ENCODE measurements at places on chromosomes 6 and 20.

DNA sequence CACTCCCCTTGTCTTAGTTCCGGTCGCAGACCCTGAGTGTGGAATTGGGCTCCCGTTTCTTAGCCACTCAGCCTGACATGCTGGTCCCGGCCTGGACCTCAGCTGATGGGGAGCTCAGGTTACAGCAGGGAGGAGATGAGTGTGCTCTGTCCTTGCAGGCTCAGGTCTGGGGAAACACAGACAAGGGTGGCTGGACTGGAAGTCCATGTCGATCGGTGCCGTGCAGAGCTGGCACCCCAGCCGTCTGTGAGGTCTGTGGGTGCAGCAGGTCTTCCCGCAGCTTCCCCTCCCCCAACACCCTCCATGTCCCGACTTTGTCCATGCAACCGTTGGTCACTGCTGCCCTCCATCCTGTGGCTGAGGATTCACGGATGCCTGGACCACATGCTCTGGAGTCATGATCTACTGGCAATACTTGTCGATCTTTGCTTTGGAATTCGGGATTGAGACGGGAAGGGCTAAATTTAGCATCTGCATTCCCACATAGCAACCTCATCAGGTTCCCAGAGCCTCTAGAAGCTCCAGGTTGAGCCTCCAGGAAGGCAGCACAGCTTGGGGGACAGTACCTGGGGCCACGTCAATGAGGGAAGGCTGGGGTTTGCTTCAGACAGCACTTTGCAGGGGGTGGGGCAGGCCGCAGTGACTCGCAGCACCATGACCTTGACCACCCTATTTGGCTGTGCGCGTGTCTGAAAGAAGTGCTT lies 118.8 kb downstream of the PSMB1 start:
- DNase-seq, result no peak

DNA sequence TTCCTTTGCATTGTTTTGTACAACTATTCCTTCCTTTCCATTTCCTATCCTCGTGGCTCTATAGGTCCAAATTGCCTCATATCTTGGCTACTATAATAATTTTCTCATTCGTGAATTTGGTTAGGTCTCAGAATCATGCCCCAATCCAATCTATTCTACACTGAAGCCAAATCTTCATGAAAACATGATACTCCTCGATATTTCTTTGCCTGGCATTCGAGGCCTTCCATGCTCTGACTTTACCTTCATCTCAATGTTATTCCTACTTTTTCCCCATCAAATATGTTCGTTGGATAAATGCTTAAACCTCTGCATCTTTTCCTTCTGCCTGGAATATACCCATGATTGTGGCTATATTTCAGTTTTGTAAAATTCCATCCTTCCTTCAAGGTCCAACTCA lies 30.4 kb downstream of the TCF21 start:
- DNase-seq, result no peak

- DNase-seq, result no peak
These were observed 245.8 kb upstream of the JAG1 start for GRCh38 chr20:10919396-10920140.

- DNase-seq, result no peak
These were observed 866.1 kb upstream of the ADGRB3 start for GRCh38 chr6:67768972-67769371.

- no peak for DNase-seq
These were observed 135.4 kb upstream of the ECI2 start for GRCh38 chr6:4270776-4271175.

GRCh38 chr6:101770116-101770515 lies 376.6 kb downstream of the GRIK2 start:
- no peak for DNase-seq

DNA sequence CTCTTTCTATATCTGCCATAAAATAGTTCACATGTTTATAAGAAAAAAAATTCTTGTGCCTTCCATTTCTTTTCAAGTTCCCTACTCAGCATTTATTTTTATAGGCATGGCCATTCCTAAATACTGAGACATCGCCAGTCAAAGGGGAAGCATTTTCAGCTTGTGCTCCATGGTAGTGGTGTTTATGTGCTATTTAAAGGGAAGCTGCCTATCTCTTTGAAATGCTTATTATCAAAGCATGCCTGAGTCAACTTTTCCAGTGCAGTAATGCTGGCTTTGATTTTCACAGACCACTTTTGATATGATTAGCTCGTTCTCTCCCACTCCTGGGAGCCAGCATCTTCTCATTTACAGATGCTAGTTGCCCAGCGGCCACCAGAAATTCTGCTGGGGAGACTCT lies 124.1 kb upstream of the RIN2 start:
- no peak for DNase-seq

DNA sequence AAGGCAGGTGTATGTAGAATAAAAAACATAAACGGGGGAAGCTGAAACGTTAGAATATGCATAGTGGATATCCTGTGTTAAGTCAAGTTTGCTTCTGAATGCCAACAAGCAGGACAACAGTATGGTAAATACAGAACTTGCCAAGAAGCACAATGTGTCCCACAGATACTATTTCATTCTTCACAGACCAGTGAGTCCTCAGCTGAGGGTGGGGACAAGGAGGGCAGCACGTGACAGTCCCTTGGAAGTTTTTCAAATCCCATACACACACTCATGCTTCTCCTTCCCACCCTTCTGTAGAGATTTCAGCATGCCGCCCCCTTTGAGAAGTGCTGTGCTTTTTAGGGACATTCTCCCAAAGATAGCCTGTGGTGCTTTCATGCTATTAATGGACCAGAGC lies 268.5 kb upstream of the ECI2 start:
- no peak for DNase-seq

DNA sequence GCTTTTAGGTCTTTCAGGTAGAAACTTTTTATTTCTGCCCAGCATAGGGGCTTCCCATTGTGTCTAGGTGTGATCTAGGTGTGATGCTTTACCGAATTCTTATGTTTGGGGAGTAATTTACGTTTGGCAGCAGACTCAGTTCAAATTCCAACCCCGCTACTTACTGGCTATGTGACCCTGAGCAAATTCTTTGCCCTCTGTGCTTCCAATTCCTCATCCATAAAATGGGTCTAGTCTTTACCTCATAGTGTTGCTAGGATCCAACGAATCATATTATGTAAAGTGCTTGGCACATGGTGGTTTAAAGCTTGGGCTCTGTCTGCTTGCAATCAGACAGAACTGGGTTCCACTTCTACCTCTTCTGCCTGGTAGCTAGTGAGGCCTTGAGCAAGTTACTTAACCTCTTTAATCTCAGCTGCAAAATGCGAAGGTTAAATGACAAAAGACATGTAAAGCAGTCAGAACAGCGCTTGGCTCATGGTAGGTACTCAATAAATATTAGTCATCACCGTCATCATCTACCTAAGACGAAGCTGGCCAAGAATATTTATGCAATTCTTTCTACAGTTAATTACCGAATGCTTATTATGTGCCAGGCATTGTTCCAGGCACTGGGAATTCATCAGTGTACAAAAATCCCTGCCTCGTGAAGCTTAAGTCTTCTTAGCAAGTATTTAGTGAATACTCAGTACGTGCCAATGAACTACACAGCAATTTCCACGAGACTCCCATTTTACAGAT lies 1.0 kb downstream of the NSFL1C start:
- DNase-seq, result no peak

GRCh38 chr6:9503111-9503761 lies 911.6 kb downstream of the TFAP2A start:
- no peak for DNase-seq

DNA sequence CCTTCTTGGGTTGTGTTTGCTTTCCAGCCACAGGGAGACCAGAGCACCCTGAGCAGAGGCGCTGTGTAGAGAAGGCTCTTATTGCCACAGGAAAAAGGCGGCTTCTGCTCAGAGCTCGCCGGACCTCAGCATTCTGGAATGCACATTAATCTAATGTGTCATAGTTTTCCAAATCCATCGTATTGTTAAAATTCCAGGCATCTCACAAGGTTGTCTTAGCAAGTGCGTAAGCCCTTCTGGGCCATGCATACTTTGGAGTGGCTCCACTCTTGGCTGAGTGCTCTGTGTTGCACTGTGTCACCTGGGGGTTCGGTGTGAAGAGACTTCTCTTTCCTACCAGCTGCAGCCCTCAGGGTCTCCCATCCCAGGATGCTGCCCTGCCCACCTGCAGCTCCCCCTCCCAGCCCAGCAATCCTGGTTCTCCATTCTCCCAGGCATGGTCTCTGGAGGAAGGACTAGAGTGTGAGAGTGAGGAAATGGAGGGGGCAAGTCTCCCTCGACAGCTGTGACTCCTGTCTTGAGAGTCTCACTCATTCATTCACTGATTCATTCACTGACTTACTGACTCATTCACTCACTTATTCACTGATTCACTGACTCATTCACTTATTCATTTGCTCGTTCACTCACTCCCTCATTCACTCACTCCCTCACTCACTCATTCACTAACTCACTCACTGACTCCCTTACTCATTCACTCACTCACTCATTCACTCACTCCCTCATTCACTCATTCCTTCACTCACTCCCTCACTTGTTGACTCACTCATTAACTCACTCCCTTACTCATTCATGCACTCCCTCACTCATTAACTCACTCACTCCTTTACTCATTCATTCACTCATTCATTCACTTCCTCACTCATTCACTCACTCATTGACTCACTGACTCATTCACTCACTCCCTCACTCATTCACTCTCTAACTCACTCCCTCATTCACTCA lies 83.7 kb upstream of the MPC1 start:
- no peak for DNase-seq

GRCh38 chr6:36912586-36912985 lies 26.8 kb downstream of the C6orf89 start:
- DNase-seq, result no peak

GRCh38 chr6:25057111-25057905 lies 121.5 kb upstream of the RIPOR2 start:
- DNase-seq, result no peak

GRCh38 chr20:23146181-23146580 lies 60.1 kb upstream of the CD93 start:
- no peak for DNase-seq

DNA sequence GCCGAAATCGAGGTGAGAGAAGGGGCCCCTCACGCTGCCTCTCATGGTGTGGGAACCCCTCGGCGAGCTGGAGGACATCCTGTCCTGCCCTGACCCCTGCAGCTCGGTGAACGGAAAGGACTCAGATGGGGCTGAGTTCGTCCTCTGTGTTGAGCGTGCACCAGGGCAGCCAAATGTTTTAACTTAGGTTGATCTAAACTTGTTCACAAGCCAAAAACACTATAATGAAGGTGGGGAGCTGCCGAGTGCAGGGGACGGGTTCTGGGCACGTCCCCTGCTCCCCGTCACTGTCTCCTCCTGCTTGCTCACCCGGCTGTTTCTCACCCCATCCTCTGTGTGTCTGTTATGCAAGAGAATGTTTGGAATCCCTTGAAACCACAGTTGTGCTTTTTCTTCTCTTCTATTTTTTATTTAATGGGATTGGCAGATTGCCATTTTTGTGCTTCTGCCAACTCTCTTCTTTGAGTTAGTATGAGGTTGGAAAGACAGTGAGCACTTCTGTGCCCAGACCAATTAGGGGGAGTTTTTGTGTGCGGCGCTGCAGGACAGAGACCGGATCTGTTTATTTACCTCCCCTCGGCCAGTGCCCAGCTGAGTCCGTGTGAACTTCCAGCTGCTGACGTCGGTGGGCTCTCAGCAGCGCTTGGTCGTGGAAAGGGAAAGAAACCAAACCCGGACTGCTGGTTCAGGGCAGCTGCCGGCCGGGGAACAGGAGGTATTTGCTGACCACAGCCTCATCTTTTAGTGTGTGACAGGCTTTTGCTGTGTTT lies 158.1 kb downstream of the DTNBP1 start:
- no peak for DNase-seq

DNA sequence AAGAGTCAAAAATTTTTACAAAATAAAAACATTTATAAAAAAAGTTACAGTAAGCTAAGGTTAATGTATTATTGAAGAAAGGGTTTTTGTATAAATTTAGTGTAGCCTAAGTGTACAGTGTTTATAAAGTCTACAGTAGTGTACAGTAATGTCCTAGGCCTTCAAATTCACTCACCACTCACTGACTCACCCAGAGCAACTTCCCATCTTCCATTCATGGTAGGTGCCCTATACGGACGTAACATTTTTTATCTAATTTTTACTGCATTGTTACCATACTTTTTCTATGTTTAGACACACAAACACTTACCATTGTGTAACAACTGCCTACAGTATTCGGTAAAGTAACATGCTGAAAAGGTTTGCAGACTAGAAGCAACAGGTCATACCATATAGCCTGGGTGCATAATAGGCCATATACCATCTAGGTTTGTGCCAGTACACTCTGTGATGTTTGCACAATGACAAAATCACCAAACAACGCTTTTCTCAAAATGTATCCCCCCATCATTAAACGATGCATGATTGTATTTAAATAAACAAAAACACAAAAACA lies 6.0 kb downstream of the MTFR2 start:
- DNase-seq, result no peak

- no peak for DNase-seq
These were observed 2.5 kb downstream of the DEFB132 start for GRCh38 chr20:259981-260380.

DNA sequence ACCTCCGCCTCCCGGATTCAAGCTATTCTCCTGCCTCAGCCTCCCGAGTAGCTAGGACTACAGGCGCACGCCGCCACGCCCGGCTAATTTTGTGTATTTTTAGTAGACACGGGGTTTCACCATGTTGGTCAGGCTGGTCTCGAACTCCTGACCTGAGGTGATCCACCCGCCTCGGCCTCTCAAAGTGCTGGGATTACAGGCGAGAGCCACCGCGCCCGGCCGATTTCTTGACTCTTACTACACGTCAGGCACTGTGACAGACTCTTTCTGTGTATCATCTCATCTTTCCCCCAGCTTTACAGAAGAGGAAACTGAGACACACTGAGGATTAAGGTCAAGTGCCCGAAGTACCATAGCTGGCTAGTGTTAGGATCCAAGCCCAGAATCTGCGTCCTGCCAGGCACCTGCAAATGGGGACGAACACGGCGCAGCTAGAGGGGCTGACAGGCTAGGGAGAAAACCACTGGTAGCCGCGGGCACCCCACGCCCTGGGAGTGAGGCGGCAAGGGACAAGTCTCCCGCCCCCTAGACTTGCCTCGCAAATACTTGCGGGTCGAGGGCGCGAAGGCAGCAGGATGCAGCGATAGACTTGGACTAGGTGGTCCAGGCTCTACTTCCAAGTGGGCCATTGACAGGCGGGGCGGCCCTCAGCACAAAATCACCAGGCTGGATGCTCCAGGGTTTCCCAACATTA lies 1.1 kb upstream of the TAF8 start:
- DNase-seq, result no peak

GRCh38 chr6:28816909-28817807 lies 106.6 kb downstream of the TRIM27 start:
- DNase-seq, result no peak

DNA sequence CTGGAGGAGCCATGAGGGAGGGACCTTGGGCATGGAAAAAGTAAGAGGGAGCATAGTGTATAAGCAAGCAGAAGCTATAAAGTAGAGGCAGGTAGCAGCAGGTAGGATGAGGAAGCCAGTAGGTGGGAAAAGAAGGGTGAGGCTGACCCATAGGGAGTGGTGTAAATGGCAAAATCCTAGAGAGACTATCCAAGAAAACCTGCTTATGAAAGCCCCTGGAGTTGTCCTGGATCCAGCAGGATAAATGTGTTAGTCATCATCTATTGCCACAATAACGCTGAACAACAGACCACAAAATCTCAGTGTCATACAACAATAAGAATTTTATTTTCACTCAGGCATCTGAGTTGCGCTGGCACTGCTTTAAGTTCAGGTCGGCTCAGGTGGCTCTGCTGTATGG lies 30.2 kb downstream of the CHD6 start:
- no peak for DNase-seq

GRCh38 chr20:41232973-41233926 lies 84.3 kb downstream of the ZHX3 start:
- DNase-seq, result no peak

All from stimulated activated CD8-positive, alpha-beta memory T cell treated with anti-CD3 and anti-CD28 coated beads, Interleukin-7, amount 100 ng/mL, for 1 hour (primary cell).